ENCODE measurements at places on chromosomes 7 and 10.
A peak's percentile ranks its signal among the peaks of the same experiment; 100 is the strongest.

GRCh38 chr10:19904202-19904661 lies 88.0 kb downstream of the PLXDC2 start:
- DNase-seq, result no peak

DNA sequence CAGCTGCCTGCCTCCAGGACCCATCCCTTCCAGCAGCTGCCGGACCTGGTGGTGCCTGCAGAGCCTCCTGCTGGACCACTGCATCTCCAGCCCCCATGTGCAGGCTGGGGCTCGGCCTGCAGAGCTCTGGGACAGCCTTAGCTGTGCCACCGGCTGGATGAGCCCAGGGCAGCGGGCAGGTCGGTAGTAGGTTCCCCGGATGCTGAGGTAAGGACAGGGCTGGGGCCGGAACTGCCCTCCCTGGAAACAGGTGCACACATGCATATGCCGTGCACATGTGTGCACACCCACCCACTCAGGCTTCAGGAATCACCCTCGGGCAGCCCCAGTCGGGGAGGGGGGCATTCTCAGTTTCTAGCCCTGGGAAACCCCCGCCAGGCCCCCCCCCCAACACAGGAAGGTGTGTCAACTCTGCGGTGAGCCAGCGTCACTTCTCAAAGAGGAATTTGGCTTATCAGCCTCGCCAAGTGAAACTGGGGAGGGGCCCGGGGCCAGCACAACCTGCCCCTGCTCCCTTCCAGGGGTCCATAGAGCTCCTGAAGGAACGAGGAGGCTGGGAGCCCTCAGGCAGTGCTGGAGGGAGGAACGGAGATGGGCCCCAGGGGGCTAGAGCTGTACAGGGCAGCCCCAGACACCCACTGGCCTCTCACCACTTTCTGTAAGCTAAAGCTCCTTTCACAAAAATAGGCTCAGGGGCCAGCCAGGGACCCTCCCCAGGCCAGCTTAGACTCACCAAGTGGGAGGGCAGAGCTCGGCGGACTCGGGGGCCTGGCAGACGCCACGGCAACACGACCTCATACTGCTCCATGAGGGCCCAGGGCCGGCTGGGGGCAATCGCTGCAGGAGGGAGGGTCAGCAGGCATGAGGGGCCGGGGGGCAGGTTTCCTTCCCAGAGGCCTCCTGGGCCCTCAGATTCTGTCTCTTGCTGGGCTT lies 1.7 kb downstream of the ADAM8 start:
- no peak for DNase-seq

GRCh38 chr10:31927884-31928548 lies 615 bp downstream of the ARHGAP12 start:
- DNase-seq, result peak; percentile 54

- no peak for DNase-seq
Measured at GRCh38 chr7:130910949-130911944, 177.2 kb upstream of the KLF14 start.

GRCh38 chr7:154610903-154611302 lies 392.0 kb downstream of the PAXIP1 start:
- no peak for DNase-seq

DNA sequence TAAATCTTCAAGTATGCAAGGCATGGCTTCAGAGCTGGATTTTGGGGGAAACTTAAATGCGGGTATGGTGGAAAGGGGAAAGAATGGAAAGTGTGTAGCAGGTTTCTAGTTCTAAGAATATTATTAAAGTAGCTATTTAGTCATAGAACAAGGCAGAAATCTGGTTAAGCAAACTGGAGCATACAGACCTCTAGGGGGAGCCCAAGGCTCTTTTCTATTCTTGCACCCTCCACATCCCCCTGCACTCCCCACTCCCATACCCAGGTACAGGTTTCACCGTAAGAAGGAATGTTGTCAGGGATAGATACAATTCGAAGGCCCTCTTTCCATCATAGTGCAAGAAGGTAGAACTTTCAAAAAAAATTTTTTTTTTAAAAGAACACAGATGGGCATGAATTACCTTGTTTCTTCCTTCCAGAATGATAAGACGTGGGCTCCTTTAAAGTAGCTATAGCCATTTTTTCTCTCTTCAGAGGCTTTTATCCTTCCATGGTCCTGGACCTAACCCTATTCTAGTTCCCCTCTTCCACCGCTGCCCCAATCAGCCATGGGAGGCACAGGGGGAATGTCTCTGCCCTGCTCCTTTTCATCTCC lies 41.5 kb upstream of the SMIM30 start:
- peak; percentile 11 for DNase-seq

DNA sequence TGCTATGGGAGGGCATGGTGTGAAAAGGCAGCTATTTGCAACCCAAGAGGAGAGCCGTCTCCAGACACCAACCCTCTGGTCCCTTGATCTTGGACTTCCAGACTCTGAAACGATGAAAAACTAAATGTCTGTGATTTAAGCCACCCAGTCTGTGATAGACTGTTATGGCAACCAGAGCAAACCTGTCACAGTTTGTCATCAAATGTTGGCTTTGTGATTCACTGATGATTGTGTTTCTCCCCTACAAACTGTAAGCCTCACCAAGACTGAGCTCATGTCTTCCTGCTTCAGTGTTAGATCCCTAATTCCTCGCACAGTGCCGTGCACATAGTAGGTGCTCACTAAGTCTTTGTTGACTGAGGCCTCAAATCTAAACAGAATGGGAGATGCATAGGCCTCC lies 224.6 kb upstream of the PITRM1 start:
- DNase-seq, result no peak

DNA sequence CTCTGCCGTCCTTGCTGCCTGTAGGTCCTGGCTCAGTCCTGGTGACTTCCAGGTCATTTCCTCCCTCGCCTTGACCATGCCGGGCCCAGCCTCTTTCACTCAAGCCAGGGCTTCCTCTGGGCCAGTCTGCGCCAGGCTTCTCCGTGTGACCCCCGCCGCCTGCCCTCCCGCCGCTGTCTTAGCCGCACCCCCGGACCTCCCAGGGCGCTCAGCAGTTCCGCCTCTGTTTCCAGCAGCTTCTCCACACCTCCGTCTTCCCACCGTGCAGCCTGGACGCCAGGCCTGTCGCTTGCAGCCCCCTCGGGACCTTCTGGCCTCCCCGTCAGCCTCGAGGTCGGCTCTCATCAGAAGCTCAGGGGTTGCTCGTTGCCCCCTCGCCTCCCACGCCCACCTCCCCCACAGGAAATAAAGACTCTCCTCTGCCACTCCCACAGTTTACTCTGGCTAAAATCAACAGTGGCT lies 123.0 kb upstream of the FZD8 start:
- no peak for DNase-seq

- no peak for DNase-seq
Measured at GRCh38 chr10:34477249-34477648, 337.8 kb downstream of the PARD3 start.

- DNase-seq, result peak; percentile 24
Measured at GRCh38 chr7:50085344-50085743, 7.7 kb downstream of the ZPBP start.

GRCh38 chr10:44153918-44154670 lies 230.8 kb downstream of the CXCL12 start:
- DNase-seq, result no peak

DNA sequence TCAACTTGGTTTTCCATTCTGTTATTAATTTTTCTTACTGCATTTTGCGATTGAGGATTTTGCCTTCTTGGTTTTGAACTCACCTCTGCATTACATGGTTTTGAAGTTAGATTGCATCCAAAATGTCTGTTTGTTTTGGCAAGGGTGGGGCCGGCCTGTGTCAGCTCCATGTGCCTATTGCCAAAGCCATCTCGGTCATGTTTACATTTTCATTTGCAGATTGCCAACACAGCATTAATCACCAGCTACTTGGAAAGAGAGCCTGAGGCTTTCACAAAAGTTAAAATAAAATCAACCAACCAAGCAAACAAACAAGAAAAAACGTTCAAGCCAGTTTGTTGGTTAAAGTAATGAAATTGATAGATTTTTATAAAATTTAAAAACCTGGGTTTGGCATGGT lies 695.8 kb downstream of the TYW1 start:
- no peak for DNase-seq

All from foreskin melanocyte (primary cell).